ENCODE measurements at places on chromosomes 5 and 9.

DNA sequence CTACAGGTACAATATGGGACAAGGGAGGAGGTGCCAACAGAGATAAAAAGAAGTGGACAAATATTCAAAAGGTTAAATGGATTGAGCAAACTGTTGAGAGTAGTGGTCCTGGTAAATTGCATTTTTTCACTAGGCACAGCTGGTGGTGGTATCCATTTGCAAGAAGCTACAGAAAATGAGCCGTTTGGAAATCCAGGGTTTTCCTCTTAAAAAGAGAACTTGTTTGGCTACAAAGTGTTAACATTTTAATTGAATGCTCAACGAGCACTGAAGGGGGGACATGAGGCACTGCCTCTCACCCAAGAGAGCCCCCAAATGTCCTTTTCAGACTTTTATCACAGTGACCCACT, 491 bp upstream of the ZCCHC9 start:
- DNase-seq: no peak

DNA sequence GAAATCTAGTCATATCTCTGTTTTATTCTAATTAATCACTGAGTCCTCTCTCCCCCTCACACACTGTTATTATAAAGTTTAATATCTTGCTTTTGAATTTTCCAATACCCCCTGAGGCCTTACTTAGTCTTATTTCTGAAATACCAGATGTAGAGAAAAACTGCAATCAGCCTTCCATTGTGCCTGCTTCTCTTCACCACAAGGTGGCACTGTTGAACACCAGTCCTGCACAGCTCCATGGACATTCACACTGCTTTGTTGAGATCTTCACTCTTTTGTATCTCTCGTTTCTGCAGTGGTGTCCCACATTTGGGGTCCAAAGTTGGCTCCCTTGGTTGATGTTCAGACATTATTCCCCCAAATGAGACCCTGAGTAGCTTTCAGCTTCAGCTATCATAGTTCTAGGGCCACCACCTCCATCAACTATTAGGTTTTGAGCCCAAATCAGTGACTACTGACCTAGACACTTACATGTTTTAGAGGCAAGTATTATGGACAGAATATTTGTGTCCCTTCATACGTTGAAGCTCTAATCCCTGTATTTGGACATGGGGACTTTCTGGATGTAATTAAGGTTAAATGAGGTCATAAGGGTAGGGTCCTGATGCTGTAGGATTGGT, 24.3 kb downstream of the BOD1 start:
- DNase-seq: no peak

DNA sequence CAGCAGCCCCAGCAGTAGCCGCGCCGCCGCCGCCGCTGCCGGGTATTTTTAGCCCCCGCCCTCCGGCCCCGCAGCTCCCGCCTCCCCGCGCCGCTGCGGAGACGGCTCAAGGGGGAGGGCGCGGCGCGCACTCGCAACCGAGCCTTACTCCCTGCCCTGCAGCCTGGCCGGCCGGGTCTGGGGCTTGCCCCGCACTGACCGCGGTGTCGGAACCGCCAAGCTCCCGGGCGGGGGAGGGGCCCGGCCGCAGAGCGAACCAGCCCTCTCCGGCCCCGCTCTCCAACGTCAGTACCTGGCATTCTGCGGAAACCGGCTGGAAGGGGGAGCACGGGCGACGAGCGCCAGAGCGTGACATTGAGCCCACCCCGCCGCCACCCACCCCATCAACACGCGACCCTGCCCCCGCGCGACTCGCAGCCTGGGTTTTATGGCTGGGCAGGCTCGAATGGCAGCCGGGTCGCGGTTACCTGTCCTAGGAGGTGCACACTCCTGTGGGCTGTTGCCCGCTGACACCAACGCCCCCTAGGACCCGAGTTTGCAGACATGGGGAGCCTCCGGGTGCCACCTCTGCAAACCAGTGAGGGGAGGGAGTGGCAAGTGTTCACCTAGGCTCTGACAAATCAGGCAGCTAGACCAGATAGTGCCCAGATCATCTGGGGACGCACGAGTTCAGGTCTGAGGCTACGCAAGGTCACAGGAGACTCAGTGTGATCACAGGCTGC, at the start of gene ACSL6:
ACSL6 (minus strand) TSS at position 37 of the 722 bp plus-strand sequence. CDS start 105 bp downstream, outside the sequence.
- DNase-seq: no peak

GRCh38 chr5:133317558-133317957, 265.7 kb downstream of the HSPA4 start:
- no peak for DNase-seq

DNA sequence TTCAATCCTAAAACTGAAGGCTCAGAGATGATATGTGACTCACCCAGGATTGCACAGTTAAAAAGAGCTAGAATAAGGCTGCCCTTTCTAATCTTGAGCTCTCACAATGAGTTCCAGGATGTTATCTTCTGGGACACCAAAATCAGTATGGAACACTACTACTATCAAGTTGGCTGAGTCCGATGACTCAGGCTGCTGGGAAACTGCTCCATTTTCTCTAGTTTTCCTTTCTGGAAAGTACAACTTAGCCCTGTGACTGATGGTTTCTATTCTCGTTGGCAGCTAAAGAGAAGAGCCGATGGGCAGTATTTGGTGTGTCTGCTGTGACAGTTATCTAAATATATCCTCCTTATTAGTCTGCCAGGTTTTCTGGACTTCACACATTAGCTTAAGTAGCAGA, 37.9 kb upstream of the DPYSL3 start:
- DNase-seq: no peak

DNA sequence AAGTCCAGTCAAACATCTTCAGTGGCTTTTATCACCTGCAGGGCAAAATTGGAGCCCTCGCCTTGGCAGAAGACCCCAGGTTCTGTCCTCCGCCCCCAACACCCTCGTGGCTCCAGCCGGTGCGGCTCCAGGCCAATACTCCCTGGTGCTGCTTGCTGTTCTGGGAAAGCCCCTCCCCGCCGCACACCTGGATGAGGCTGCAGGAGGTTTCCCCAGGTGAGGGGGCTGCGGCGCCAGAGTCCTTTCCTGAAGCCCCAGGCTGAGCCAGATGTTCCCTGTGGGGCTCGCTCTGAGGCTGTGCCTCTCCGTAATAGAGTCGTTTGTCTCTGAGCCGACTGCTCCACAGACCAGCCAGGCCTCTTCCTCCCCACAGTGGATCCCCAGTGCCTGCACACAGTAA, 375.4 kb upstream of the IRX1 start:
- no peak for DNase-seq

DNA sequence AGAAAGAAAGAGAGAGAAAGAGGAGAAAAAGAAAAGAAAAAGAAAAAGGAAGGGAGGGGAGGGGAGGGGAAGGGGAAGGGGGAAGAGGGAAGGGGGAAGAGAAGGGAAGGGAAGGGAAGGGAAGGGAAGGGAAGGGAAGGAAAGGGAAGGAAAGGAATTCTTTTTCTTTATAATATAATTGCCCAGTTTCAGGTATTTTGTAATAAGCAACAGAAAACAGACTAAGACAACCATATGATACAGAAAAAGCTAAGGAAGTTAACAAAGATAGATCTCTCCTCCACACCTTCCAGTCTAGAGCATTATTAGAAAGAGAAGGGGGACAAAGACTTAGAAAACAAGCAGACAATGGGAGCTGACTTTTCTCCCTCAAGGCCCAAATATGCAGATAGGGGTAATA, 31.0 kb downstream of the MEIKIN start:
- DNase-seq: no peak

DNA sequence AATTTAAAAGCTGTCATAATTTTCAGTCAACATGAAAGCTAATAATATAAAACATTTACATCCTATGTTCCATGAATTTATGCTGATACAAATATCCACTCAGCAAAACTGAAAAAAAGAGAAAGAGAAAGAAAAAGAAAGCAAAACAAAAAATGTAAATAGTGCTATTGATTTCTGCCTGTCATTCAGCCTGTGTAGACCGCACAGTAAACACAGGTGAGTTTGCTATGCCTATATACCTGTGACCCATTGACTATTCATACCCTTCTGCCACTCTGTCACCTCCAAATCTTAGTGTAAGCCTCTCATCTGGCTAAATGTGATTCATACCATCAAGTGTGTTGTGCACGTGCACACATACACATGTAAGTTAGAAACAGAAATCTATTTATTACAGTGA, 359.0 kb upstream of the RORB start:
- no peak for DNase-seq

- no peak for DNase-seq
Observed at GRCh38 chr9:129908906-129909305, 73.6 kb downstream of the USP20 start.

GRCh38 chr9:1962122-1962521, 53.0 kb upstream of the SMARCA2 start:
- DNase-seq: no peak

DNA sequence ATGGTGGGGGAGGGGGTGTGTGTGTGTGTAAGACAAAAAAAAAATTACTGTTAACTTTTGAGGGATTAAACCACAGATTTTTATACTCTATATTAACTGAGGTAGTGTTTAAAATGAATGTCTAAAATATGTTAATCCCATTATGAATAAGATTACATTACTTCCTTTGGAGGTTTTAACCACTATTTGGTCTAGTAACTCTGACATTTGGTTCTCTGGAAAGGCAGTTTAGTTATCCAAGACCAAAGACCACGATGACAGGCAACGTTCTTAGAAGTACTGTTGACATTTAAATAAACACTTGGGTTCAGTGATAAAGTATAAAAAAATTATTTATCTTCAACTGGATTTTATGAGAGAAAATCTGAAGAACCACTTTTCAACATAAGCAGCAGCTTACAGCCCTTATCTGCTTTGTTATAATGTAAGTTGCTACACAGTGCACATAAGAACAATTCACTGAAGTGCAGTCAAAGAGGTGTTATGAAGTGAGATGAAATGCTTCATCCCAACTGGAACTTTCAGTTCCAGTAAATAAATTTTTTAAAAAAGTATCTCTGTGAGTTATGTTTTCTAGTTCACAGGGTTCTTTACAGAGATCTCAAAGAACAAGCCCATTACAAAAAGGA, 94.5 kb downstream of the OSMR start:
- DNase-seq: no peak

GRCh38 chr5:178514851-178515418, 75.3 kb downstream of the COL23A1 start:
- DNase-seq: no peak

DNA sequence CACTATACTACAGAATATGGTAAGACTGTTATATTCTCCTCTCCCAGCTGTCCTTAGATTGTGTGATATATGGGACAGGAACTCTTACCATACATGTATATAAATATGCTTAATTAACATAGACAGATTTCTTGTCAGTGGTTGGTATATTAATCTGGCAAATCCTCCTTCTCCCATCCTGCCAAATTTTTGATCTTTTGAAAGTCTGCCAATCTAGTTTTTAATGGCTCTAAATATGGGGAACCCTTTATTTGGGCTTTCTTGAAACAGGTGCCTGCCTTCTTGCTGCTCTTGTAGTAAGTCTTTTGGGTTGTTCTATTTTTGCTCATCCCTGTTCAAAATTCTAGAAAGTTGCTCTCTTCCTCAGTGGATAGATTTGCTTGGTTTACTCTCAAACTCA, 63.5 kb downstream of the SPATA31D1 start:
- no peak for DNase-seq

GRCh38 chr5:169767938-169768337, 130.9 kb downstream of the DOCK2 start:
- no peak for DNase-seq

DNA sequence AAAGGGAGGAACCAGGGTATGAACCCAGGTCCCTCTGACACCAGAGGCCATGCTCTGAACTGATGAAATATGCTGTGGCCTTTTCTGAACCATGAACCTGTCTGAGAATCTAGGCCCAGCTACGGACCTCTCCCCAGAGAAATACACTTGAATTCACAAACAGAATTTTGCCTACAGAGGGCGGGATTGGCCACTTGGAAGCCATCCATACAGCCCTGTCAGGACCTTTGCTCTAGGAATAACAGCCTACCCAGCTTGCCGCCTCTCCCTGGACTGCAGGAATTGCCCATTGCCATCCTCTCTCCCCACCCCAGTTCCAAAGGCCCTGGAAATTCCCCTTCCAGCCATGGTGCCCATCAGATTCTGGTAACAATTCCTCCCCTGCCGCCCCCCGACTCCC, 26.6 kb downstream of the MORN5 start:
- DNase-seq: no peak

- DNase-seq: no peak
Observed at GRCh38 chr9:121735793-121736770, 84.6 kb downstream of the DAB2IP start.

DNA sequence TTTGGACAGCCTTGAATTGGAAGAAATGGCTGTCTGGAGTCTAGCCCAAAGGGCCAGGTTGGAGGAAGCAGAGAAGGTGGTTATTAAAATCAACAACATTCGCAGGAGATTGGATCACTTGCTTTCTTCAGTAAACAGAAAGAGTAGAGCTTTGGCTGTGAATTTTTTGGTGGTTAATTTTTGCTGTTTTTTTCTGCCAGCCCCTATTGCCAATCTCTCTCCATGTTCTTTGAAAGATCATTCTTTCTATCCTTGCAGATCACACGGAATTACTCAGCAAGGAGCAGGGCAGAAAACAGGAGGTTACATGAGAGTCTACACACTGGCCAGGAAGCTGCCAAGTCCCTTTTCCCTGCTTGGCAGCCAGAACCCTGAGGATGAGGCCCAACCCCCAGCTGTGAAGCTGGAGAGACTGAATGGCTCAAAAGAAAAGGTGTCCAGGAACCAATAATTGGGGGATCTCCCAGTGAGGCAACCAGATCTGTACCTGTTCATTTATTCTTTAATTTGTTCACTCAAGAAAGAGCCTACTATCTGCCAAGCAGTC, 13.0 kb downstream of the GLRX start:
- no peak for DNase-seq

DNA sequence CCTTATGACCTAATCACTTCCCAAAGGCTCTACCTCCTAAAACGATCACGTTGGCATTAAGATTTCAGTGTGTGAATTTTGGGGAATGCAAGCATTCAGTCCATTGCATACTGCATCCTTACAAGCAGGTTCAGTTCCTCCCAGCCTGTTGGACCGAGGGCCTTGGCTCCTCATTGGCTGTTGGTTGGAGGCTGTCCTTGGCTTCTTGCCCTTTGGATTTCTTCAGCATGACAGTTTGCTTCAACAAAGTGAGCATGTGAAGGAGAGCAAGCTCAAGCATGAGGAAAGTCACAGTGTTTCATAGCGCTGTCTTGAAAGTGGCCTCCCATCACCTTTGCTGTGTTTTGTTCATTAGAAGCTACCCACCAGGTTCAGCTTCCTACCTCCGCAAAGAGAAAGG, 109.5 kb downstream of the GADD45G start:
- no peak for DNase-seq

DNA sequence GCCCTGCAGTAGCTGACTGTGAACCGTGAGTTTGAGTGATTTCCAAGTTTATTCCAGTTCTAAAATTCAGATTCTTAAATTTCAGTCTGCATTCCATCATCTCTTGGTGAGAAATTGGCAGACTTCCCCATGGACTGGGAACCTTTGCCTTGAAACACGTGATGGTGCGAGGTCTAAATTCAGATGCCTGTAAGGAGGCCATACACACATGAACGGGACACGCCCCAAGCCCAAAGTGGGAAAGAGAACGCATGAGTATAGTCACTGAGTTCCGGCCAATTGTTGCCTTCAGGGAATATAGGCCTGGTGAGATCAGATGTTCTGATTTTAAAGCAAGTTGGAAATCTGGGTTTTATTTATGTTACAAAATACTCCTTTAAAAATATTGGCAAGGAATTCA, 1084.4 kb upstream of the WWC1 start:
- DNase-seq: no peak

Measured in activated CD4-positive, alpha-beta T cell treated with anti-CD3 and anti-CD28 coated beads for 24 hours (primary cell).